ENCODE measurements at places on chromosomes 1 and 21. TPM values are rescaled to one million over a fixed set of nuclear protein-coding genes. Genes with fewer than 3 reads are reported as not detected.

AJAP1 gene
- total RNA-seq, result 0.11 TPM

S100A3 gene
- not detected for total RNA-seq

NUDT4B gene
- not detected for total RNA-seq

GNG4 gene
- not detected for total RNA-seq

GRCh38 chr21:32803651-32804050 is 32.1 kb upstream of the PAXBP1 start:
- no peak for DNase-seq

DNA sequence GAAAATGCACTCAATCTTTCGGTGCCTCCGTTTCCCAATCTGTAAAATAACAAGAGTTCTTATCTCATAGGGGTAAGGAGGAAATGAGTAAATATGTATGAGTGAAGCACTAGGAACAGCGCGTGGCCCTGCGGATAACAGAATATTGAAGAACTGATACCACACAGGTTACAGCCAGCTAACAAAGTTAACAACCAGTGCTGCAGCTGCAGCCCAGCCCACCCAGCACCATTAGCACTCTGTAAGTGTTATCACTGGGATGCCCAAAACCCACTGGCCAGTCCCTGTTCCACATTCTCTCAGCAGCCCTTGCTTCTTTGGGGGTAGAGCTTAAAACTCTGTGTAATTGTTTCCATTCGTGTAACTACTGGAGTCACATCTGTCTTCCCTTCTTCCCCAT is 89.5 kb downstream of the VWA5B1 start:
- DNase-seq, result no peak

GRCh38 chr21:33687634-33688033 is 45.3 kb downstream of the ITSN1 start:
- DNase-seq, result no peak
